Tongue (tissue), 3 donors: ENCODE measurements at places on chromosomes 16 and 17. TPM values are rescaled to one million over a fixed set of nuclear protein-coding genes. Genes with fewer than 3 reads are reported as not detected.

DNA sequence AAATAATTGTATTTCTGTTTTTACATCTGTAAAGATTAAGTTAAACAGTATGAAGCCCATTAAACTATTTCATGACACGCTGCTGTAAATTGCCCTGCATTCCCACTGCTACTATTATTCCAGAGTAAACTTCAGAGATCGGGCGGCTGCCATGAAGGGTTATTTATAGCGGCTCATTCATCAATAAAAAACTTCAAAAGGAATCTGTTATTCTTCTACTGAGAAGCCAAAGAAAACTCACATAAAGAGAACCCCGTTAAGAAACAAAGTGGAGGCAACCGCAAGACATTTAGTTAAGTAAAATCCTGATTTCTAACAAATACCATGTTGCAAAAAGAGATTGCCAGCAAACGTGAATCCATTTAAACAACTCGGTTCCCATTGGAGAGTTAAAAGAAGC is 16.4 kb downstream of the FOXL1 start:
- DNase-seq, result no peak

DNA sequence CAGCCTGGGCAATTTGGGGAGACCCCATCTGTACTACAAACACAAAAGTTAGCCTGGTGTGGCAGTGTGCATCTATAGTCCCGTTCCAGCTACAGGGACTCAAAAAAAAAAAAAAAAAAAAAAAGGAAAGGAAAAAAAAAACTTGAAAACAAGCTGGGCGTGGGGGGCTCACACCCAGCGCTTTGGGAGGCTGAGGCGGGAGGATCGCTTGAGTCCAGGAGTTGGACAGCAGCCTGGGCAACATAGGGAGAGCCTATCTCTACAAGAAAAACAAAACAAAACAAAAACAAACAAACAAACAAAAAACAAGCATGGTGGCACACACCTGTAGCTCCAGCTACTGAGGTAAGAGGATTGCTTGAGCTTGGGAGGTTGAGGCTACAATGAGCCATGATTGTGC is 12.9 kb upstream of the CCL17 start:
- DNase-seq, result no peak

Gene CSNK1D
- total RNA-seq, result 72.8 TPM

Gene KIF18B
- 3.6 TPM for total RNA-seq

Gene ZNF423
- total RNA-seq, result 22.5 TPM

DNA sequence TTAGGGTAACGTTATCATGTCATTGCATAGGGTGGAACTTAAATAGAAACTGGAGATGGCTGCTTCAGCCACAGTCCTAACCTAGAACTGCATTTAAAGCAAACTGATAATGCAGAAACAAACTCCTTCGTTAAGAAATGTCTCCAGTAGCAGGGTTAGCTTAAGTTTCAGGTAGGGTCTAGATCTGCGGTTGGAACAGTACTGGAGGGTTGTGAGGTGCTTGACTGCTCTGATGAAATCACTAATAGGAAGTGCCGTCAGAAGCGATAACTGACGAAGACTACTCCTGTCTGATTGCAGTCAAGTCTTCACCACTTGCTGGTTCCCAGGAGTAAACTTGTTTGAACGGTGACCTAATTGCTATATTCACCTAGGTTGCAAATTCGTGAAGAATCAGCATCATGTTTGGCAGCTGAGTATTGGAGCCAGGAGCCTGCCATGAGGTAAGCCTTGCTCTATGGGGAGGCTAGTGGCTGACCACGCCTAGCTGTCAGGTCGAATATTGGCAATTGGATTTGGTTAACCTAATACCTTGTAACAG is 24.5 kb downstream of the TRPV2 start:
- no peak for DNase-seq
